ENCODE measurements at places on chromosomes 7 and 10.

- DNase-seq: no peak
Measured at GRCh38 chr10:57049096-57049495, 688.0 kb upstream of the ZWINT start.

GRCh38 chr10:126135941-126136595, 239.7 kb downstream of the FANK1 start:
- no peak for DNase-seq

DNA sequence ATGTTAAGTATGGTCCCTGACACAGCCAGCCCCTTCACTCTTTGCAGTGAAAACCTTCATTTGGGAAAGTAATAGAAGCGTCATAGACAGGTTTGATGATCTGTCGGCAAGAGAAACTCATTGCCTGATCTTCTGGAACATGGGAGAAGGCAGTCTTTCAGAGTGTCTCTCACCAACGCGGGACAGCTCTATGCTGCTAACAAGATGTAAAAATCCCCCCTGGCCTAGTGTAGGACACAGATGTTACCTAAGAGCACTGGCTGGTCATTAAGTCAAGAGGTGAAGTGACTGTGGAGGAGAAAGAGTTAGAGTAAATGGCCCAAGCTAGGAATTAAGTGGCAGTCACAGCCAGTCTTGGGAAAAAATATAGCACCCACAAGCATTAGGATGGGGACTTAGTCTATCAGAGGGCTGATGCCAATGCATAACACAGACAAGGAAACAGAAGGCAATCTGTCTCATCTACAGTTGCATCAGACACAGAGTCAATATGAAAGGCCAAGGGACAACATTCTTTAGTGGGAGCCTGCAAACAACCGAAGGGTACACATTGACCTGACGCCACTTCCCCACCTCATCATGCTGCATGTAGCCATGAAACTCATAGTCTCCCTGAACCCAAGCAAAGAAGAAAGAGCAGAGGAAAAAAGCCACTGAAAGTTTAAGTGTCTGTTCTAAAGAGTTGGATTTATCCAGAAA, 69.5 kb downstream of the SORCS1 start:
- DNase-seq: no peak

- no peak for DNase-seq
Measured at GRCh38 chr7:77866370-77866769, 67.8 kb downstream of the PHTF2 start.

- no peak for DNase-seq
Measured at GRCh38 chr7:49112222-49112621, 187.9 kb downstream of the CDC14C start.

DNA sequence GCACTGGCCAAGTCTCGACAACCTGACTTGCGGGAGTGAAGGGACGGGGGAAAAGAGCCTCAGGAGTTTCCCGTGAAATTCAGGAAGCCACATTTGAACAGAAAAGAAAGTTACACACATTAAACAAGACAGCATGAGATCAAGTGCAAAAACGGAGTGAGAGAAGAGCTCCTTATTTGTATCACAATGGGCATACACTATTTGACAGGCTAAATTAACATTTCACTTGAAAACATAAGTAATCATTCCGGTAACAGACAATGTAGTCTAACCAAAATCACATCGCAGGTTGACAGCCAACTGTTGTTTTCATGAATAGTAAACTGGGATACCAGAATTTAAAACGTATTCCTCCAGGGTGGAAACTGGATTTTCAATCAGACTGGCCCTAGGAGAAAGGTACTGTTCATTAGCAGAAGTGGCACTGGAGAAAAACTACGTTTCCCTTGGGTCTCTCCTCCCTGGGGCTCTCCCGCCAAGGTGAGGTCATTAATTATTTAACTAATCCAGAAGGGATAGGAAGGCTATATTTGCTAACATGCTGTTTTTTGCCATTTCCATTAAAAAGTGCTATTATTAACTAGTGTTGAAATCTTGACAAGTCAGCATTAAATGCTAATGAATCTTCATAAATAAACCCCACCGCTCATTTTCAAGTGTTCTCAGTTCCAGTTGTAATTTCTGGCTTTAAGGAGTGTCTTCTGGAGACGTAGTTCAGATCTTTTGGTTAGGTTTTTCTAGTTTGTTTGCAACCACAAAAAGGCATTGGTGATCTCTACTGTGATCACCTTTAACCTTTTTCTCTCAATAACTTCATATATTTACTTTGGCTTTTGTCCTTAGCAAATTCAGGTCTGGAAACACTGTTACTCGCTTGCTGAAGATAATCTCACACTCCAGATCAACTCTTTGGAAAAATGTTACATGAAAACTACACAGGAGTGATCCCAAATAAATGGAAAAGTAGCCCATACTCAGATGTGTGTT, 25.1 kb downstream of the RHEB start:
- no peak for DNase-seq

DNA sequence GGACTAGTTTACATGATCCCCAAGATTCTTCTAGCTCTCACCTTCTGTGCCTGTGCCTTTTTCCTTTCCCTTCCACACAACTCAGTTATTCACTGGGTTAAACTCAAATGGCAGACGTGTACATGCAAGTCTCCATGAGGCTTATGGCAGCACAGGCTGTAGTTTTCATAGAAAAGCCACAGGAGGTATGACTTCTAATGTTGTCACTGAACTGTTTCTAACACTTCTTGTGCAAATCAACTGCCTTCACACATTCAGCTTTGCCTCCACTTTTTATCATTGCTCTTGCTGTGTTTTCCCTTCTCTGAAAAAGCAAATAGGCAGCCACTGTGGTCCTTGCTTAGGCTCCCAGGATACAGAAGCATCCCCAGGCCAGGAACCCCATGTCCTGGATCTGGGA, 5.3 kb upstream of the GIMAP5 start:
- DNase-seq: no peak

- no peak for DNase-seq
Measured at GRCh38 chr10:15796098-15796759, 64.1 kb downstream of the MINDY3 start.

DNA sequence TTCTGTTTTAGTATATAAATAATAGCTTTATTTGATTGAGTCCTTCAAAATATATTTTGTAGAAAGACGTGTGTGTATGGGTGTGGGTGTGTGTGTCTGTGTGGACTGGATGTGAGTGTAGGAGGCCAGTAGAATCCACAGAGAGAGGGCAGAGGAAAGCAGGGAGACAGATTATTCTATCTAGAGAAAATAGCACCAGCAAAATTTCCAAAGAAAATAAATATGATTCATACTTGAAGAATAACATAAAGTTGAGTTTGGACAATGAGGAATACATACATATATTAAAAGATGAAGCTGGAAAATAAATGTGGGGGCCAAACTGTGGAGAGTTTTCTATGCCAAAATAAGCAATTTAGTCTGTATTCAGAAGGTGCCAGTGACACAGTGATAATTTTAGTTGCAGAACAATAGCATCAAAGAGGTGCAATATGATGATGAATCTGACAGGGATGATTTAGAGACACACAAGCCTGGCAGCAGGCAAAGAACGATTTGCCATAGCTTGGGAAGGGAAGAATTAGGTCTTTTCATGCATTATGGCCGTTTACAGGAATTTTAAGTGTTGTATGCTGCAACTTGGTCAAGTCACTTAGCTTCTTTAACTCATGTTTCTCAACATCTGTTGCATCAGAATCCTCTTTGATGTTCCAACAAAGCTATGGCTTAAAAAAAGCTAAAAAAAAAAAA, 121.3 kb downstream of the SEMA3A start:
- DNase-seq: no peak

- DNase-seq: no peak
Measured at GRCh38 chr10:78342827-78343653, 309.4 kb downstream of the RPS24 start.

DNA sequence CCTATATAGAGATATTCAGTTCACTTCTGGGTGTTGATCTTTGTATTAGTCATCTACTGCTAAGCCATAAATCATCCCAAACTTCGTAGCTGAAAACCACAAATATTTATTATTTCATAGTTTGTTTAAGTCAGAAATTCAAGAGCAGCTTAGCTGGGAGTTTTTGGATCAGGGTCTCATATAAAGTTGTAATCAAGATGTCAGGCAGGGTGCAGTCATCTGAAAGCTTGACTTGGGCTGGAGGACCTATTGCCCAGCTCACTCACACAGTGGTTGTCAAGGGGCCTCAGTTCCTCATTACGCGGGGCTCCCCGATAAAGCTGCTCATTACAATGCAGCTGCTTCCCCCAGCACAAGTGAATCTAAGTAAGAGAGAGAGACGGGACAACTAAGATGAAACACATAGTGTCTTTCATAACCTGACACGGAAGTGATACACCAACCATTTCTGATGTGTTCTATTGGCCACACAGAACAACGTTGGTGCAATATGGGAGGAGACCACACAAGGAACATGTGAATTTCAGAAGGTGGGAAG, 15.7 kb downstream of the PPP1R3C start:
- DNase-seq: no peak

GRCh38 chr7:112206991-112207592, 597 bp downstream of the ZNF277 start:
- DNase-seq: no peak

DNA sequence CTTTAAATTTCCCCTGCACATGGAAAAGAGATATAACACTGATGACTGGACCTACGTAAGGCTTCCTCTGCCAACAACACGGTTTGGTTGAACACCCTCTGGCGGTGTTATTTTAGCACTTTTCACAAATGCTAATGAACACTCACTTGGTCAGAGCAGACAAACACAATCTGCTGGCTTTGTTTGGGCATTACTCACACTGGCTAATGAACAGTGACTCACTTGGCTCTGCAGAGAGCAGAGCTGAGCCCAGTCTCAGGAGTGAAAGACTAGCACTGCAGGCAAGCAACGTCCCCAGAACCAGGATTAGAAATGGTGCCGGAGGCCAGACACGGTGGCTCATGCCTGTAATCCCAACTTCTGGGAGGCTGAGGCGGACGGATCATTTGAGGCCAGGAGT, 430.8 kb downstream of the PLXNA4 start:
- DNase-seq: no peak
